ENCODE measurements at places on chromosomes 5 and 9.

- no peak for DNase-seq
Observed at GRCh38 chr5:154767576-154767975, 12.4 kb downstream of the LARP1 start.

DNA sequence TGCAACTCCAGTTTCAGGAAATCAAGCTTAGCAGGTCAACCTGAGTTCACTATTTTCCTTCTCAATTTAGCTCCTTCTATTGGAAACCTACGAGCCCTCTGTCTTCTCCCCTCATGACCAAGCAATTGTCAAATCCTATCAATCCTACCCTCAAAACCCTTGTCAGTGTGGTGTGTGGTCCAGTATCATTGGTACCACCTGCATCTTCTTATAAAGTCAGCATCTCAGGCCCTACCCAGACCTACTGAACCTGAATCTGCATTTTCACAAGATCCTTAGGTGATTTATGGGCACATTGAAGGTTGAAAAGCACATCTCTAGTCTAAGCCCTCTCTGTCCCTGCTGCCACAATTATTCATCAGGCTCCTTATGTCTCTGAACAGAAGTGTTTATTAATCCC, 77.6 kb upstream of the NR4A3 start:
- DNase-seq, result no peak

DNA sequence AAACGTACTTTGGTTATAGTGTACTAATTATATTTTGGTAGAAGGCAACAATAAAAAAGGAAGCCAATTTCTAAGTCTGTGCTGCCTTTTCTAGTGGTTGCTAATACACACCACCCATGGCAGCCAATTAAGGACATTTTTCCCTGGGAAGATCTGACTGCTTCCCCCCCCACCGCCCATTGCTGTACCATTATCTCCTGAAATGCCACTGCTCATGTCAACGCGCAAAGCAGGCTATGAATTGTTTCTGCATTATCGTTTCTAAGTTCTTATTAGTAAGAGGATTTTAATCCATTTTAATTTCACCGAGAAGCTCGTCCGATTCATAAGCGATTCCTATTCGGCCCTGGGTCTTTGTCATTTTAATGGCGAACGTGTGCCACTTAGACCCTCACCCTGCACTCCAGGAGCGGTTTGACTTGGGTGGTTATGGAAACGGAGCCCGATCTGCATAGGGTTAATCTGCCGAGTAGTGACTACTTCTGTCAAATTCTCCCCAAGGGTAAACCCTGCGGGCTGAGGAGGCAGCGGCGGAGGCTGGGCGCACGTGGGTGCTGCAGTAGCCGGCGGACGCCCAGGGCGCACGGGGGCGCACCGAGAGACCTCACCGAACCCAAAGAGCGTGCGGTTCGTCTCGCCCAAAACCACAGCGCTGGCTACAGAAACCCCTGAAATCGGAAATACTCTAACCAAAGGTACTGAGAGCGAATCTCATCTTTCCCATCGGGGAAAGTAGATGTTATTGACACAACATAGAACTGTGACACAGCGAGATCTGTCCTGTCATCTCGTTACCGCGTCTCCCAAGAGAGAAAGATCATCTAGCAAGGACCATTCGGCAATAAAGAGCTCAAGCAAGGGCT, 55.8 kb upstream of the SHC3 start:
- DNase-seq, result no peak

- DNase-seq, result no peak
Observed at GRCh38 chr9:121699571-121700164, 48.2 kb downstream of the DAB2IP start.

DNA sequence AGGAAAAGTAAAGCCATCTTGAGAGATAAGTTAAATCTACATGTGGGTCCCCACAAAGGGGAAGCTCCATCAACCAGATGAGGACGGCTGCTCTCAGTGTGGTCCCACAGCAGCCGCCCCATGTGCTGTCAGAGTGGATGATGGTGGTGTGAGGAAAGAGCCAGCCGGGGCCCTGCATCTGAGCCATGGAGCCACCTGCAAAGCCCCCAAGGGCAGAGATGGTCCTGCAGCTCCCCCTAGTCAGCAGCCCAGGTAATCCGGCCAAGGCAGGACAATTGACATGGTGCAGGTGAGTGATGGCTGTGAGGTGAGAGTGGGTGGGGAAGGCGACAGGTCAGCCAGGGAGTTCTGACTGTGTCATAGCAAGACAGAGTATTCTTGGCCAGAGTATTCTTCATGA, 458.8 kb downstream of the ICE1 start:
- DNase-seq, result no peak
